Neural progenitor cell (in vitro differentiated cells): ENCODE measurements at places on chromosomes 3 and 15. TPM values are rescaled to one million over a fixed set of nuclear protein-coding genes. Genes with fewer than 3 reads are reported as not detected.

Gene BCL2A1
- not detected in 2 replicates for total RNA-seq

Gene SLC22A14
- total RNA-seq, result not detected in 2 replicates

DNA sequence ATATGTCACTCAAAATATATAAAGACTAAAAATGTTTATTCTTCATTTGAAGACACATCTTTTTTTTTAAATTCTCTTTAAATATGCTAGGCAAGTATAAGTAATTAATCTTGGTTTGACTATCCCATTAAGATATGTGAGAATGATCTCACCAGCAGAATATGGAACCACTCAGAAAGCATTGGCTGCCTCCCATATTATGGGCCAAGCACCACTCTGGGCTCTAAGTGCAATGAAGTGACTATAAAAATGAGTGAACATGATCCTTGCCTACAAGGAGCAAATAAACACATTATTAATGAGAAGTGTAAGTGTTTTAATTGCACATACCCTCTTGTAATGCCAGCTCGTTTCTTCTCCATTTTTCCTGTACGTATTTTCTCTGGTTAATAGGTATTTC lies 328.5 kb downstream of the NAALADL2 start:
- no peak for DNase-seq

- no peak for DNase-seq
Measured at GRCh38 chr3:132160198-132160597, 125.4 kb upstream of the CPNE4 start.

- DNase-seq, result peak; percentile 81
Measured at GRCh38 chr15:80173022-80173759, 20.4 kb downstream of the FAH start.

DNA sequence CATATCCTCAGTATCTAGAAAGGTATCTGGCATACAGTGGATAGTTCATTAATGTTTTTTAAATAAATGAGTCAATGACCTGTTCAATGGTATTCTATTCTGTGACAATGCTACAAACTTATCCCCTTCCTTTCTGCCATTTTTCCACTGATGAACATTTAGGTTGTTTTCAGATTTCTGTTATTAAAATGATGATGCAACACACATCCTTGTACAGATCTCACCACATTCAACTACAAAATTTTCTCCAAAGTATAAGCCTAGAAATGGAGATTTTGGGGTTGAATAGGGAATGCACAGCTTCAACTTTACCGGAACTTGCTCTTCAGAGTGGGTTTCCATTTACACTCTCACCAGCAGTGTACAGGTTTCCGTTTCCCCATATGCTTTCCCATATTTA lies 210.2 kb downstream of the ISL2 start:
- DNase-seq, result no peak

Gene MYL3
- total RNA-seq, result not detected in 2 replicates

GRCh38 chr15:47788685-47789084 lies 71.4 kb downstream of the SEMA6D start:
- DNase-seq, result no peak

Gene LIPC
- total RNA-seq, result not detected in 2 replicates

GRCh38 chr15:94174399-94174802 lies 57.0 kb upstream of the MCTP2 start:
- DNase-seq, result no peak
